ENCODE measurements at places on chromosomes 6 and 20.

DNA sequence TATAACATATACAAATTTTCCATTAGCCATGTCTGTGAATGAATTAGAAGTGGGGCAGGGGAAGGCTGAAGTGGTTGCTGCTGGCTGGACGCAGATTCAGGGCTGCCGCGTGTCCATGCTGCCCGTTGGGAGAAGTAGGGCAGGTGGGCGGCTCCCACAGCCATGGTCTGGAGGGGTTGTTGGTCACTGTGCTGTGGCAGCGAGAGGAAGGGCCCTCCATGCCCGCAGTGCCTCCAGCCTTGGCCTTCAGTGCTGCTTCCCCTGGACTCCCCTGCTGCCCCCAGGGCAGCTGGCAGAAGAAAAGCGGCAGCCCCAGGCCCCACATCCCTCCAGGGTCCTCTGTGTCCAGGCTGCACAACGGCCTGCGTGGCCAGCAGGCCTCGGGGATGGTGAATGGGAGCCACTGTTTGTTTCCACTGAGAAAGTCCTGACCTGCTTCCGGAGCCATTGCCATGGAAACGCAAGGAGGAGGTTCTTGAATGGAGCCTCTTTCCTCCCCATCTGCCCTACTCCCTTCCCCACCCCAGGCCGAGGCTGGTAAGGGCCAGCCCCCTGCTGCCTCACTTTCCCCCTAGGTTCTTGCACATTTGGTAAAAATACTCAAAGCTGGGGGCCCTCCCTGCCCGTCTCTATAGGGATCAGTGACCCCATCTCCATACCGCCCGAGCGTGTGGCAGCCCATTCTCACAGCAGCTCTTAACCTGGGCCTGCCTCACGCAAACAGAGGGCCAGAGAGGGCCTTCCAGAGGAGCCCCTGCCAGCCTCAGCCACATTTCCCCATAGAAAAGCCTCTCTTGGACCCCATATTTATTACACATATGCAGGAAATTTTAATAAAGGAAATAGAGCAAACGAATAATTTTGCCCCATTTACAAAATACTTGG, 113.3 kb downstream of the SASH1 start:
- DNase-seq, result no peak

- DNase-seq, result no peak
Observed at GRCh38 chr6:31208506-31208905, 38.0 kb upstream of the POU5F1 start.

DNA sequence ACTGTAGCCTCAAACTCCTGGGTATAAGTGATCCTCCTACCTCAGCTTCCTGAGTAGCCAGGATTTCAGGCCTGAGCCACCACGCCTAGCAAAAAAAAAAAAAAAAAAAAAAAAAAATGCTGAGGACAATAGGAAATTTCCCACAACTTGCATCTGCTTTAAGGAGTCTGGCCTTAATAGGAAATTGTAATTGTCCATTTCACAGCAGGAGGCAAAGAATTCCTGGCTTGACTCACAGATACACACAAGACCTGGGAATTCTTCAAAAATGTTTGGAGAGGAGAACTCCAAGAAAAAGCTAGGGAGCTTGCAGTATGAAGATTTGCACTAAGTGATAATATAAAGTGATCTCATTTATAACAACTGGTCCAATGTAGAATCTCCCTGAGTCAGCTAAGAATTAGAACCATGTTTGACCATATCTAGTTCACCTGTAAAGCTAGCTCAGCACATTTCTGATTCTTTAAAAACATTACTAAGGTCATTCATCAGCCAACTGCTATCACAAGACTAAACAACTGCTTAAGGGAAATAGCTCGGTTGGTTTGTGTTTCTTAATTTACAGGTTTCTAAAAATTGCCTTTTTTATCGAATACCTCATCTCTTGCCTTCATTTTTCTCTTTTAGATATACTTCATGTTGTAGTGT, 80.2 kb upstream of the SLC2A12 start:
- DNase-seq, result peak; percentile 70

DNA sequence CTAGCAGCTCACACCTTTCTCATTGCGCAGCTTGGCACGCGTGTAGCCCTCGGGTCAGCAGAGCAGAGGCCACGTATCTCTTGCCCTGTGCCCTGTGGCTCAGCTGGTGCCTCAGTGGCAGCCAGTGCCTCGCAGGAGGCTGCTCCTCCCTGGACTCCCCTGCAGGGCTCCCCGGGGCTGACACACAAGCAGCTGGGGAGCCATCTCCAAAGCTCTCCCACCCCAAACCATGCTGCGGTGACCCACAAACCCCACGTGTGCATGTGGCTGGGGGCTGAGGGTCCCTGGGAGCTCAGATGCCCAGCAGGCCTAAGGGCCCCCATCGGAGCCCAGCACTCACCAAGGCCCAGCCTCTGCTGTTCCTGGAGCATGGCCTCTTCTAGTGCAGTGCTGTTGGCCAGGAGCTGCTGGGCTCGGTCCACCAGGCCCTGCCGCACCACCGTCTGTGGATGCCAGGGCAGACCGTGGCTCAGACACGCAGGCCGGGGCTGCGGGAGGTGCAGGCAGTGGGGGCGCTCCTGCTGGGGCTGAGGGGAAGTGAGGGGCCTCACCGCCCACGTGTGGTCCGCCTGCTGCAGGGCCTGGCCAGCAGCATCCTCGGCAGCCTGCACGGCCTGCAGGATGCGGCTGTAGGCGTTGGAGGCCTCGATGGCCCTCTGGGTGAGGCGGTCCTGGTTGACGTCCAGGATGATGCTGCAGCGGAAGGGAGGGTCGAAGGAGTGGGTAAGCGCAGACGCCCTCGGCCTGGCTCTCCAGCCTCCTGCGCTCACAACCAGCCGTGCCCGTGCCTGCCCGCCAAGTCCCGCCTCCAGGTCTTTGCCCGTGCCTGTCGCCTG, 13.8 kb downstream of the ADRM1 start:
- no peak for DNase-seq

GRCh38 chr6:25441663-25442270, 162.6 kb downstream of the CARMIL1 start:
- DNase-seq, result no peak

- peak; percentile 30 for DNase-seq
Observed at GRCh38 chr20:29497261-29497671, 1760.2 kb upstream of the DEFB115 start.

DNA sequence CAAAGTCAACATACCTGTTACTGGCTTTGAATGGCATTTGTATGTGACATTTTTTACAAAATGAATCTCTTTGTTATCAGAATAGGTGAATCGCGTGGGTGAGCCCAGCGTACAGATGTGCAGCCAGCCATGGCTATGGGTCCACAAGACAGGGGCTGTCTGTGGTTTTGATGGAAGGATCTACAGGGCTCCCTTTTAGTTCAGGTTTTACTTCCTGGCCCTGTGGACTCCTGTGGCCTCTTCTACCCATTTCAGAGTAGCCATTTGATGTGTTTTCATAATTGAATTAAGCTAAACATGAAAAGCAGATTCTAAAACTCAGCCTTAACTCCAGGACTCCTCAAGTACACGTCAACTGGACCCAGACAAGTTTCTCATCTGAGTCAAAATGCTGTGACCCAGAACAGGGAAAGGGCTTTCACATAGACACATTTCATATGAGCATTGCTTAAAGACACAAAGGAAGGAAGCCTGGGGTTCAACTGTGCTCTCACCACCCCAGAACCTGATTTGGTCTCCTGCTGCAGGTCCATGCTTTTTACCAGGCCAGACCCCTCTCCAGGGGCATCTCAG, 105.3 kb upstream of the NAA20 start:
- no peak for DNase-seq

DNA sequence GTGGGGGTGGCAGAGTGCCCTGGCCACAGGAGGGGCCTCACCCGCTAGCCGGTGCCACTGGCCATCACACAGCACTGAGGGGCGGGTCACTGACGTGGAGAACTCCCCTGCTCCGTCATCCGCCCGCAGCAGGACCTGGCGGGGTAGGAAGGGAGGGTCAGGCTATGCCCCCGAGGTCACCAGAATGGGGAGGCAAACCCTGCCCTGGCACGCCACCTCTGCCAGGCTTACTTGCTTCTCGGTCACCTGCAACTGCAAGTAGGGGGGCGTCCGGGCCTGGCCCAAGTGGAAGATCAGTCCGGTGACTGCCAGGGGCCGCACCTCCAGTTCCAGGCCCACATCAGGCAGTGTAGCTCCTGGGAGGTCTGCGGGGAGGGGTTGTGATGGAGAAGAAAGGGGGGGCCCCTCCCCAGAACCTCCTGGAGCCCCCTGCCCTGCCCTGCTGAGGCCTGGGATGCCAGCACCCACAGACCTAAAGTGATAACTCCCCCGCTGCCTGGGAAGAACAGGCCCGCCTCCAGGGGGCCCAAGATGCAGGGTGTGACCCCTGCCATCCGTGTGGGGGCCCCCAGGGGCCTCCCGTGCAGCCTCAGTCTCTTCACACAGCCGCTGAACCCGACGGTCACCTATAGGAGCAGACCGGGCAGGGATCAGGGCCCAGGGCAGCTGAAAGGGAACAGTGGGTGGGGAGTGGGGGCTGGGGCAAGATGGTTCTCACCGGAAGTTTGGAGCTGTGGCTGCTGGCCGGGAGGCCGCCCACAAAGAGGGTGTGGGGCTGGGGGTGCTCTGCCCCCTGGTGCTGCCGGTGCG, 7.4 kb downstream of the ADRM1 start:
- DNase-seq, result no peak

DNA sequence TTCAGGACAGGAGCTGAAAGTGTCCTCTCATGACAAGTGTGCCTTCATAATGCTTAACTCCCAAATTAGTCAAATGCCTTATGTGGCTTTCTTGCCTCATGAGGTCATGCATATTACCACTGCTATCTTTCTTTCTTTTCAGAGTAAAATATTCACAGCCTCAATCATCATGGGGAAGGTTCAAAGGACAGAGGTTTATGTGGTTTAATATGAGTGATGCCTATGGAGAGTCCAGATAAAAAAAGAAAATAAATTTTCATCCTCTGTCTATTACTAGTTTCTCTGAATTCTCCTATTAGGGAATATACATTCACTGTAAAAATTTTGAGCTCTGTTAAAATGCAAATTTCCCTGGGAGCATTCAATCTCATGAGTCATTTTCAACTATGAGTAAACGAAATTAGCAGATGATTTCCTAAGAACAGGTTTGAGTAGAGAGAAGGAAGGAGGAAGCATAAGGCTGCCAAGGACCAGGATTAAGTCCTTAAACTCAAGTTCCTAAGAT, 396.9 kb upstream of the ADGRB3 start:
- DNase-seq, result peak; percentile 58
